ENCODE measurements at places on chromosomes 16 and 17. TPM values are rescaled to one million over a fixed set of nuclear protein-coding genes. Genes with fewer than 3 reads are reported as not detected.

GRCh38 chr17:61464843-61465180 is 12.6 kb downstream of the TBX4 start:
- DNase-seq = no peak

DNA sequence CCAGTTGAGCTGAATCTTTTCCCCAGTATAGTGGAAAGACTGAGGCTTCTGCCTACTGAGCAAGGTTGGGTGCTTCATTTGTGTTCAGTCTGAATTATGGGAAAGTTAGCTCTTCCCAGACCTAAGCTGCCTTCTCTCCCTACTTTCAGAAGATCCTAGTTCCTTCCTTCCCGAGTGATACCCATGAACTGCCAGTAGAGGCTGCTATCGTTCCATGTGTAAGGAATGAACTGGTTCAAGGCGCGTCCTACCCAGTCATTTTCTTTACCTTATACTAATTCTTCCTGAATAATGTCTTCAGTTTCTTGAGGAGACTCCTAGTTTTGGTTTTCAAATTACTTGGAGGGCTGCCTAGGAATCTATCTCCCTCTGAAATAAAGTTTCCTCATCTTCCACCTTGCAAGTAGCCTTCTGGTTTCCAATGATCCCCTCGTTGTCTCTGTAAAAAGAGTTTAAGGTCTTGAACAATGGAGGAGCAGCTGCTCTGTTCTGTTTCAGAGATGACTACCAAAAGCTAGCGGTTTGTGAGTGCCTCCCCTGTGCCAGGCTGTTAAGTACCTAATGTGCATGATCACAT is 934 bp upstream of the AOC2 start:
- peak; percentile 82 for DNase-seq

NUDT7 gene
- total RNA-seq = 6.1 TPM

DNA sequence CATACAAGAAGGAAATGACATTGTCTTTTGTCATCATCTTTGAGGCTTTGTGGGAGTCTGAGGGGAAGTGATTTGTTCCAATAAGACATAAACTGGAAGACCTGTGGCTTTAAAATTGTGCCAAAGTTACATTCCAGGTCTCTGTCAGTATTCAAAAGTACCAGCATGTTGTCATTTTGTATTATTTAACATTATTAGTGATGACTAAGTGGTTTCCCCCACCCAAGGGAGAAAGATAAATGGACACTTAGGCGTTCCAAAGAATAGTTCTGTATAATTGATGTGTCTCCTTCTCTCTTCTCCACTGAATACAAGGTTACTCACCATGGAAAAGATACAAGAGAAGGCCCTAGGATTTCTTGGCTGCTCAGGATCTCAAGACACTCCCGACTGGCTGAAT is 3.8 kb downstream of the CFAP97D1 start:
- DNase-seq = no peak

GRCh38 chr16:4295581-4295980 is 20.3 kb upstream of the GLIS2 start:
- no peak for DNase-seq

GRCh38 chr16:22670551-22671041 is 143.4 kb upstream of the HS3ST2 start:
- peak; percentile 91 for DNase-seq

KRTAP4-3 gene
- total RNA-seq = not detected

SLC16A13 gene
- total RNA-seq = 19.1 TPM

DNA sequence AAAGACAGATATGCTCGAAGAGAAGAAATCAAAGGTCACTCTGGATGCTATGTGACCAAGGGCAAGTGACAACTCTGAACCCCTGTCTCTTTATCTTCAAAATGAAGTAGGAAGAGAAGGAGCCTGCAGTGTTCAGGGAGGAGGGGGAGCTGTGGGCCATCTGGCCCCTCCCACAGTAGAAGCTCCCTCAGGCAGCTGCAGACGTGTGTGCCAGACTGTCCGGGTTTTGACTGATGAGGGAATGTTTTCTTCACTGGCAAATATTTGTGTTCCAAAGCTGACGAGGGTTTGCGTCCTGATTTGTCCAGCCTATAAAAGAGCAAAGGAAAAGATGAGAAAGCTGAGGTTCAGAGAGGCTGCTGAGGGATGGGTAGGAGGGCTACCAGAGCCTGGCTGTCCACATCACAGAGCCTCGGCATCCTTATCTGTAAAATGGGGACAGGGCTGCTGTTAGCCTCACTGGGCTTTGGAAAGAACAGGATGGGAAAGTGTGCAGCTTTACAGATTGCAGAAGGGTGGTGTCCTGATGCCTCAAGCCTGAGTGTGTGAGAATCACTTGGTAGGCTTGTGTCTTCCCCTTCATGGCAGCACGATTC is 1.8 kb upstream of the GINS2 start:
- DNase-seq = no peak

DNA sequence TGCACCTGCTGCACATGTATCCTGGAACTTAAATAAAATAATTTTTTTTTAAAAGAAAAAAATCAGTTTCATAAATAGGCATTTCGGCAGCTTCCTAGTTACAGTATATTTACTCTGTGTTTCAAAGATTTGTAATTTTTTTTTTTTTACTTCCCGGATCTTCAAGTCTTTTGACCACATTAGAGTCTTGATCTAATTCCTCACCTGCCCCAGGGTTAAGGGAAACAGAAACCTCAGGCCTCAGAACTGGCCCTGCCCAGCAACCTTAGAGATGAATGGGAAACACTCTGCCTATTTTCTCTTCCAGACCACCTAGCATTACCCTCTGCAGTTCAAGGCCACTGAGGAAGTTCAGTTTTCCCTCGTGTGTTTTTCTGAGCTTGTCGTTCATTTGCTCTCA is 304.0 kb downstream of the MAF start:
- DNase-seq = no peak

- DNase-seq = no peak
These were observed 90.5 kb upstream of the ZNF750 start for GRCh38 chr17:82930043-82930923.

GRCh38 chr17:60920107-60920506 is 242.5 kb downstream of the BCAS3 start:
- DNase-seq = no peak

TBC1D26 gene
- total RNA-seq = 5.3 TPM

Data from endodermal cell (in vitro differentiated cells).